ENCODE measurements at places on chromosomes 5 and 9.
A peak's percentile ranks its signal among the peaks of the same experiment; 100 is the strongest.

- no peak for DNase-seq
These were observed 252.1 kb upstream of the ZNF608 start for GRCh38 chr5:124998520-124998919.

GRCh38 chr5:150644514-150644913 lies 4.1 kb downstream of the SYNPO start:
- no peak for DNase-seq

GRCh38 chr5:124342986-124343385 lies 403.5 kb downstream of the ZNF608 start:
- no peak for DNase-seq

- DNase-seq = no peak
These were observed 1813.9 kb upstream of the CDH6 start for GRCh38 chr5:29379619-29380018.

DNA sequence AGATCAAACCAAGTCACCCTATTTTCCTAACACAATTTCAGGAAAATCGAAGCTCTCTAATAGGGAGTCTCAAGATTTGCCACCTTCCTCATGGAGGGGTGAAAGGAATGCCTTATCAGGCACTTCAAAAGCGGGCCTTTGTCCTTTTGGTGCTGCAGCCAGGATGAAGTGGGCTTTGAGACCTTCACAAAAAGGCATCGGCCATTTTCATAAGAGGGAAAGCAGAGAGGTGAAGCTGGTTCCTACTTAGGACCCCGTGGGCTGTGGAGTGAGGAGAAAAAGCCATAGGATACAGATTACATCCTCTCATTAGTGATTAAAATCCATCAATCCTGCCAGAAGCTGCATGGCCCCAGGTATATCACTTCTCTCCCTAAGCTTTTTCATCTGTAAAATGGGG lies 859 bp downstream of the CDKN2AIPNL start:
- no peak for DNase-seq

GRCh38 chr5:157535042-157535865 lies 40.3 kb downstream of the ADAM19 start:
- DNase-seq = peak; percentile 81

DNA sequence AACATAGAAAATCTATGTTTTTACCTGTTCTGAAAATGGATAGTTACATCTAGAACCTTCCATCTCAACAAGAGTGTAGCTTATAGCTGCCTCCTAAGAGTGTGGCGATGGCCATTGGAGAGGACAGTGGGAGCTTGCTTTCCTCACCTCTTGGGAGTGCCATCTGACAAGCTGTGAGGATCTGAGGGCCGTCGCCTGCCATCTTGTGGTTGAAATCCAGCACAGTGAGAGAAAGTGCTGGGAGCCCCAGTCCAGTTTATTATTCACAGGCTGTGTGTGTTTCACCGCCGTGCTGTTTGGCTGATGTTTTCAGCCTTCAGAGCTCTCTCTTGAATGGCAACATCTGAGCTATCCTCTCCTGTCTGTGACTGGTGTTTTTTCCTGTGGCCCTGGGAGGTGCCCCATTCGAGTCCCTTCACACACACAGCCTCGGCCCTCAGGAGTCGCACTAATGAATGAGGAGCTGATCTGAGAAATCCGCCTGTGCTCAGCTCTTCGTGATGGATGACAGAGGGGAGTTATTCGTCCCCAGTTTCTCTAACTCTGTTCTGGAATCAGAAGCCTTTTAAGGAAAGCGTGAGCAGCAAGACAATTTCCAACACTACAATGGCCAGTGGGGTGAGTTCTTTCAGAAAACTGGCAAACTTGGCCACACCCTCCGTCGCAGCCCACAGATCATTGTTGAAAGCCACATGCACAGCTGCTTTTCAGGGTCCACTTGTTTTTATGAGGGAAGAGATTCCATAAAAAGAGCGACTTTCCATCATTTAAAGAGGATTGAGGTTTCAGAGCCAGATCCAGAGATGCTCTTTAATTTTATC lies 170.3 kb downstream of the PDZD2 start:
- DNase-seq = peak; percentile 86

DNA sequence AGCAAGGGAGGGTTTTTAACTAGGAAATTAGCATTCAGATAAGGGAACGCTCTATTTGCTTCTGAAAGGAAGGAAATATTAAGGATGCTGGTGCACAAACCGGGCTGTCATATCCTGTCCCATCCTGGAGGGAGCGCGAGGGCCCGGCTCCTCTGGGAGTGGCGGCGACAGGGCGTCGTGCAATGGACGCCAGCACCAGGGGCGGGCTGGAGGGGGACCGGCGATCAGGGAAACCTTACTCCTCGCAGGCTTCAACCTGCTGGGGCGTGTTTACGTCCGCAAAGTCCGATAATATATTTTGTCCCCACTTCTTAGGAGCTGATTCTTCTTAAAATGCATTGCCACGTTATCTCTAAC lies 197.1 kb upstream of the TBCA start:
- no peak for DNase-seq
